ENCODE measurements at places on chromosomes 12 and 14.

GRCh38 chr14:94751956-94752355 is 18.0 kb downstream of the GSC start:
- DNase-seq: no peak

DNA sequence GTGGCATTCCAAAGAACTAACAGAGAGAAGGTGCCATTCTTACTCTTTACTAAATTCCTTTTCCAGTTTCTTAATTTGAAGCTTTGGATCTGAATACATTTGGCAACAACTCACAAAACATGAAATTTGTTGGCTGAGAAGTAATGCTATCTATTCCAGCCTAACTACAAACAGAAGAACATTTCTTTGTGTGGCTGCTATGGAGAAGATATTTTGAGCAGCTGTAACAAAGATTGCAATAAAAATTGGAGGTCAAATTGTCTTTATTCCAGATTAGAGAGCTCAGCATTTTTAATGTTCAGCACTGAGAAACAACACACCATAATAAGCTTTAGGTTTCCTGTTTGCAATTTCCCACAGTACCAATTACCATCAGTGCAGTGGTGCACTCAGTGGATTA is 835.8 kb upstream of the FLRT2 start:
- DNase-seq: no peak

DNA sequence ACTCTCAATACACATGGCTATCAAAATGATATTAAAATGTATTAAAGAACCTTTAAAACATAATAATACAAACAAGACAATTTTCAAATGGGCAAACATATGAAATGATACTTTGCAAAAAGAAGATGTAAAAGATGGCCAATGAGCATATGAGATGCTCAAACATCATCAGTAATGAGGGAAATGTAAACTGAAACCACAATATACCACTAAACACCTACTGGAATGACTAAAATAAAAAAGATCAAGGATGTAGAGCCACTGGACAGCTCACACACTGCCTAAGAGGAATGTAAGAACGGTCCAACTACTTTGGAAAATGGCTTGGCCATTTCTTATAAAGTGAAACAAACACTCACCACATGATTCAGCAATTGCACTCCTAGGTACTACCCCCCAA is 97.2 kb upstream of the BBS10 start:
- DNase-seq: no peak

DNA sequence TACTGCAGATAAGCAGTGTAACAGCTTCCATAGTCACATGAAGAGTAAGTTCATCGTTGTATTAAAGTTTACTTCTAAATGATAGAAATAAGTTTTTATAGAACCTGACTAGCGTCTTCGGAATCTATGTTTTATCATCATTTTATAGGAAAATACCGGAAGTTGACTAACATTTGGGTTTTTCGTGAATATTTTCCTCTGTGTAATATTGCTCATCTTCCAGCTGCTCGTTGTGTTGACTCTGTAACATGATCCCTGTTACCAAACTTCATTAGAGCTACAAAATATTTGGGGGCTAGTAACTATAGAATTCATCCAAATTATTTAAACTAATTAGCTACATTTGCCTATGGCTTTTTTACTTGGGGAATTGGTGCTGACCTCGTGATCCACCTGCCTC is 37.2 kb downstream of the DDX51 start:
- DNase-seq: no peak

DNA sequence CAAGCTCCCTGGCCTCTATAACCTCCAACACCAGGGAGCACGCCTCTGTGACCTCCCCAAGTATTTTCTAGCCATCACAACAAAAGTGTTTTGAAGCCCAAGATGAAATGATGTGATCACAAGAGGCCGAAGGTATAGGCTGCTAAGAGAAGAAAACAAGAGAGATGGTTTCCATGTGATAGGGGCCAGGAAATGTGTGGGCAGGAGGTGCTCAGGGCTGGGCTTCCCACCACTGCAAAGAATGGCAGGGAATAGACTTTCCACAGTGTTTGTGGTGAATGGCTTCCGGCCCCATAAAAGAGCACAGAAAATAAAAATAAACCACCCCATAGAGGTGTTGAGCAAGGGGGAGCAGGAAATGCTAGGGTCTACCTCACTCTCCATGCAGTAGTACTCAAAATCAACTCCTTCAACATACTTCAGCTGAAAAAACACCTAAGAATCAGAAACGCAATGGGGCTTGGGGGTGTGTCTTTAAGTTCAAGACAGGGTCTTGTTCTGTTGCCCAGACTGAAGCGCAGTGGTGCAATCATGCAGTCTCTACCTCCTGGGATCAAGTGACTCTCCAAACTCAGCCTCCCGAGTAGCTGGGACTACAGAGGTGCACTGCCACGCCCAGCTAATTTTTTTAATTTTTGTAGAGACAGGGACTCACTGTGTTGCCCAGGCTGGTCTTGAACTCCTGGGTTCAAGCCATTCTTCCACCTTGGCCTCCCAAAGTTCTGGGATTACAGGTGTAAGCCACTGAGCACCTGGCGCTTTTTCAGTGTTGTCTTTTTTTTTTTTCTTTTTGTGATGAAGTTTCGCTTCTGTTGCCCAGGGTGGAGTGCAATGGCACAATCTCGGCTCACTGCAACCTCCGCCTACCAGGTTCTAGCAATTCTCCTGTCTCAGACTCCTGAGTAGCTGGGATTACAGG is 27.1 kb downstream of the DAD1 start:
- DNase-seq: peak; percentile 68

DNA sequence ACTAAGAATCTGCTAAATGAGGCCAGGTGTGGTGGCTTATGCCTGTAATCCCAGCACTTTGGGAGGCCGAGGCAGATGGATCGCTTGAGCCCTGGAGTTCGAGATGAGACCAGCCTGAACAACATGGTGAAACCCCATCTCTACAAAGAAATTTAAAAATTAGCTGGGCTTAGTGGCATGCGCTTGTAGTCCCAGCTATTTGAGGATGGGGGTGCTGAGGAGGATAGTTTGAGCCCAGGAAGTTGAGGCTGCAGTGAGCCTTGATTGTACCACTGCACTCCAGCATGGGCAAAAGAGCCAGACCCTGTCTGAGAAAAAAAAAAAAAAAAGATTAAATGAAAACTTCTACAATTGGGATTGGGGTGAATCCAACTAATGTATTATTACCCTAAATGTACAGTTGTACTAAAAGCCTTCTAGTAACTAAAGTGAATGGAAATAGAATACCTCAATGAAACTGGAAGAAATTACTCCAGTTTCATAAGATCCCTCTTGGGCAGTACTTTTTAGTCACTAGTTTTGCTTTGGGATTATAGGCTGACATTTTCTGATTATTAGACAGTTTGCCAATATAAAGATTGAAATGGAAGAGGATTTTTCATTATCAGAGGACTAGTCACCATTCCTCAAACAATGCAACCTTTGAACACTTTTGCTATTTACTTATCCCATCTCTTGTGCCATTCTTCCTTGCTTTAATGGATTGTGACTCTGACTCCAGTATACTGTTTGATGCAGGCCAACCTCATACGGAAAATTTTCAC is 14.3 kb downstream of the COCH start:
- no peak for DNase-seq

- no peak for DNase-seq
Observed at GRCh38 chr14:55220230-55220629, 28.8 kb upstream of the DLGAP5 start.

DNA sequence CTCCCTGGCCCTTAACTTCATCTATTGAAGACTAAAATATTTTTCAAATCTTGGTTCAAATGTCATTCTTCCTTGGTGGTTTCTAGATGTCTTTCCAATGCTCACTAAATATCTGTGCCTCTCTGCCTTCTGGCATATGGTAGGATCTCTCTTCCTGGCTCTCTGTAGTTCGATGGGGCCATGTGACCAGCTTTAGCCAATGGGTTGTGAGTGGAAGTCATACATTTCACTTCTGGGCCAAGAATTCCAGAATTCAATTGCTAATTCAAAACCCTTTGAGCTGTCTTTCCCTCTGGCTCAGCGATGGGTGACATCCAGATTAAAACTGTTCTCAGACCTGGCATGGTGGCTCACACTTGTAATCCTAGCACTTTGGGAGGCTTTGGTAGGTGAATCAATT is 25.8 kb upstream of the CTDSP2 start:
- DNase-seq: no peak

- no peak for DNase-seq
Observed at GRCh38 chr12:66049538-66050282, 80.8 kb downstream of the LLPH start.

GRCh38 chr12:94186278-94187241 is 38.2 kb downstream of the PLXNC1 start:
- no peak for DNase-seq

DNA sequence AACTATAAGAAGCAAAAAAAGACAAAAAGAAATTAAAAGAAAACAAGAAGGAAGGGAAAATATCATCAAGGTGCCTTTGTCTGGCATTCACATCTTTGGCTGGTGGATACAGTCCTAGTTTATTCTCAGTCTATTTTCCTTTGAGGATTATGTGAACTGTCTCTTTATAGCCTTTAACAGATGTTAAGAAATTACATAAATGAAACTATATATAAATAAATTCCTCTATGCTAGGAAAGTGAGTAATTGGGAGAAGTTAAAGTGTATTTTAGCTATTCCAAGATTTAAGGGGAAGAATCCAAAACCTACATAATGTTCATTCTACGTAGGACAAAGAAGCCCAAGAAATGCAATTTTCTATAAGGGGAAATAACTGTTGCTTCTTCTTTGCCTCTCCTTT is 316.3 kb downstream of the ADAMTS20 start:
- DNase-seq: no peak

DNA sequence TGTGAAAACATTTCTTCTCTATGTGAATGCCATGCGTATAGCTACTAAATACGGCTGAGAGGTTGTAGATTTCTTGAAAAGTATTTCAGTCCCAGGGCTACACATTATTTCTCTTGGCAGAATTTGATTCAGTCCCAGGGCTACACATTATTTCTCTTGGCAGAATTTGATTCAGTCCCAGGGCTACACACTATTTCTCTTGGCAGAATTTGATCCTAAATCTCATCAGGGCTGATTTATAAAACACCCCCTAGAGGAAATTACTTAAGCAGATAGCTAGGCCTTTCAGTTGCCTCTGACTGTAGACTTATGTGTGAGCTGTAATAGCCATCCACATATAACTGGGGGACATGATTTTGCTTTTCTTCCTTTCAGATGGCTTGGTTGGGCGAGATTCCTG is 50.4 kb downstream of the AK7 start:
- no peak for DNase-seq

GRCh38 chr14:21668377-21668776 is 5.2 kb downstream of the OR4E1 start:
- no peak for DNase-seq

DNA sequence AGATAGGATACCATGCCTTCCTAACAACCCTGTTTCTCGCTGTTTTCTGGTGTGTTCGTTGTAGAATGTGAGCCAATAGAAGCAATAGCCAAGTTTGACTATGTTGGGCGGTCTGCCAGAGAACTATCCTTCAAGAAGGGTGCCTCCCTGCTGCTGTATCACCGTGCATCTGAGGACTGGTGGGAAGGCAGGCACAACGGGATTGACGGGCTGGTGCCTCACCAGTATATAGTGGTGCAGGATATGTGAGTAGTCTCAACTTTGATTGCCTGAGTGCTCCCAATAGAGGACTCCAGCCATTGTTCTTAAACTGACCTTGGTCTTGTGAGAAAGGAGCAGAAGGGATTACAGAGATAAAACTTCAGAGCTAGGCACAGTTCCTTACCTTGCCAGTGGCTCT is 96.2 kb downstream of the KICS2 start:
- DNase-seq: no peak

- no peak for DNase-seq
Observed at GRCh38 chr14:68148276-68148675, 328.7 kb downstream of the RAD51B start.

Data from effector CD4-positive, alpha-beta T cell (primary cell).